ENCODE measurements at places on chromosomes 5 and 9. TPM values are rescaled to one million over a fixed set of nuclear protein-coding genes. Genes with fewer than 3 reads are reported as not detected.

Gene GDA
- 311 TPM for total RNA-seq

Gene PTCH1
- 2.7 TPM for total RNA-seq

Gene NDUFAF2
- 95.5 TPM for total RNA-seq

Gene GFPT2
- total RNA-seq, result 10.6 TPM

Gene GRXCR2
- not detected for total RNA-seq

Gene SPINK7
- not detected for total RNA-seq

Gene CDKN2B
- not detected for total RNA-seq

Gene SVEP1
- 0.89 TPM for total RNA-seq

Gene WDR38
- not detected for total RNA-seq

Gene DBH
- total RNA-seq, result not detected

Gene ZNF474
- total RNA-seq, result not detected

Gene SGCD
- total RNA-seq, result not detected

Gene OBP2B
- not detected for total RNA-seq

Gene RASGRF2
- total RNA-seq, result 0.37 TPM

Gene ACSL6
- total RNA-seq, result 0.05 TPM

Gene SPAAR
- total RNA-seq, result 0.46 TPM

Gene KCNV2
- not detected for total RNA-seq

Gene CSF1R
- not detected for total RNA-seq

Gene ACTBL2
- not detected for total RNA-seq

Gene GFRA3
- total RNA-seq, result 0.05 TPM

Gene REEP2
- 2.3 TPM for total RNA-seq

Gene NMUR2
- total RNA-seq, result not detected

Gene EFNA5
- 50.2 TPM for total RNA-seq

Gene TRIM14
- 8.9 TPM for total RNA-seq

Gene ANKRD33B
- 8.4 TPM for total RNA-seq

Gene TMEM174
- not detected for total RNA-seq

Gene ANKRD31
- total RNA-seq, result 0.14 TPM

Gene NIM1K
- total RNA-seq, result not detected

Gene PHF24
- total RNA-seq, result not detected

Gene PLPPR1
- not detected for total RNA-seq

Gene DDX31
- 30.9 TPM for total RNA-seq

Gene SLC34A3
- total RNA-seq, result not detected

Gene IFNW1
- not detected for total RNA-seq

Gene CCL27
- total RNA-seq, result not detected

Gene SLC30A5
- 80.3 TPM for total RNA-seq

Gene ISOC1
- 29.8 TPM for total RNA-seq

Gene CSF2
- total RNA-seq, result not detected

Gene SLC2A6
- 4.4 TPM for total RNA-seq

All from NCI-H460 (cell line).